ENCODE measurements at places on chromosomes 4 and X.

GRCh38 chrX:13780868-13781427, 35.9 kb downstream of the GPM6B start:
- DNase-seq = no peak

- DNase-seq = no peak
These were observed 234.1 kb downstream of the CPE start for GRCh38 chr4:165612936-165613335.

GRCh38 chr4:139958739-139959098, 195.3 kb downstream of the MAML3 start:
- DNase-seq = no peak

GRCh38 chrX:68794461-68794860, 34.4 kb upstream of the EFNB1 start:
- no peak for DNase-seq

DNA sequence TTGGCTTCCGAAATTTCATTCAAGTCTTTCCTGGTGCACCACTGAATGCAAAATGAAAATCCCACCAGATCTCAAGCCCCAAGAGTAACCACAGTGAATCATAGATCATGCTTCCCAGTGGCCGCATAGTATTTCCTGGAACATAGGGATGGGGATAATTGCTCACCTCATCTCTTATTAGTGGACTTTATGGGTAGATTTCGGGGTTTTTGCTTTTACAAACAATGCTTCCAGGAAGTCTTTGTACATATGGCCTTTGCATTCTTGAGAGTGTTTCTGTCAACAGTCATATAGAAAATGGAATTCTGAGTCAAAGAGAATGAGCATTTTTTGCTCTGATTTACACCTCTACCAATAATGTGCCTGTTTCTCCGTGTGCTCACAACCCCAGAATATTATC, 53.4 kb downstream of the PPEF2 start:
- DNase-seq = no peak

- DNase-seq = no peak
These were observed 325.0 kb downstream of the EVC2 start for GRCh38 chr4:5383191-5383980.

- no peak for DNase-seq
These were observed 14.5 kb downstream of the TSPAN7 start for GRCh38 chrX:38575888-38576287.

DNA sequence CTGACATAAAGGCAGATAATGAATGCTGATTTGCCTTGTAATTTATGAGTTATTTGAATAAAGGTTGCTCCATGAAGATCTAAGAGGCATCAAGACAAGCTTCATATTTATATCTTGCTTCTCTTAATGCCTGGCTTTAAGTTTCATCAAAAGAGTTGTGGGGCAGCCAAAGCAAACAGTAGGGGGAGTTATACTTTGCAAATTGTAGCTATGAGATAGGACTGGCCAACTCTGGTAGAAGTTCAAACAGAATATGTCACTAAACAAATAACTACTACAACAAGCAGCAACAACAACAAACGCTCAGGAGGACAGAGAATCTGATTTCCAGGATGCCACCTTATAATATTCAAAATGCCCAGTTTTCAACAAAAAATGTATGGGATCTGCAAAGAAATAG, 69.1 kb upstream of the PLAC1 start:
- no peak for DNase-seq

DNA sequence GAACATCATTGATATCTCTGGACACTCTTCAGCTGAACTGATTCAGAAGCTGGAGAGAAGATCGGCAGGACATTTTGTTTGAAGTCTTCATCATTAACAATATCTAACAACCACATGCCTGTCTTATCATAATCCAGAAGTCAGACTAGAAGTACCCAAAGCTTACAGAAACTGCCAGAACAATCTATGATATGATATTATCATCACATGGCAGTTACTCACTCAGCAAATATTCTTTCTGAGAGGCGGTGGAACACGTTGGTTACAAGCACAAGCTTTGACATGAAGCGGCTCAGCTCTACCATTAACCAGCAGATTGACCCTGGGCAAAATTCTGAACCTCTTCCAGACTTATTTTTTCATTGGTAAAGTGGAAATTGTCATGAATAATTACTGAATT, 69.4 kb upstream of the KIT start:
- DNase-seq = no peak
